ENCODE measurements at places on chromosomes 7 and 10.

- no peak for DNase-seq
Observed at GRCh38 chr10:11593612-11594011, 17.8 kb downstream of the USP6NL start.

- no peak for DNase-seq
Observed at GRCh38 chr10:1671366-1672000, 65.8 kb downstream of the ADARB2 start.

DNA sequence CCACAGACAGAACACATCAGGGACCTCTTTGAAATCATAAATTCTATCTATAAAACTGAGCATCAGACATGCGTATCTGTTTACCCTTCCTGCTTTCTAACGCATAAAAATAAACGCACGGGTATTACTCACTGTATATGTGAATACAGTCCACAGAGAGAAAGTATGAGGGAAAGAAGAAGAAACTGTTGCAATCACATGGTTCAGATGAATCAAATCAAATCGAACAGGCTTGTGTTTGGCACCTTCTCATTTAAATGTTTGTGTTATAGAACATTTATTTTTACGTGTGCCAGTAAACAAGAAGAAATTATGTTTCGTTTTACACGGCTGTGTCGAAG is 322.0 kb downstream of the FRMD4A start:
- no peak for DNase-seq

- no peak for DNase-seq
Observed at GRCh38 chr7:27121684-27122076, 8.9 kb downstream of the HOXA4 start.

- no peak for DNase-seq
Observed at GRCh38 chr7:94355454-94355853, 39.2 kb upstream of the COL1A2 start.

DNA sequence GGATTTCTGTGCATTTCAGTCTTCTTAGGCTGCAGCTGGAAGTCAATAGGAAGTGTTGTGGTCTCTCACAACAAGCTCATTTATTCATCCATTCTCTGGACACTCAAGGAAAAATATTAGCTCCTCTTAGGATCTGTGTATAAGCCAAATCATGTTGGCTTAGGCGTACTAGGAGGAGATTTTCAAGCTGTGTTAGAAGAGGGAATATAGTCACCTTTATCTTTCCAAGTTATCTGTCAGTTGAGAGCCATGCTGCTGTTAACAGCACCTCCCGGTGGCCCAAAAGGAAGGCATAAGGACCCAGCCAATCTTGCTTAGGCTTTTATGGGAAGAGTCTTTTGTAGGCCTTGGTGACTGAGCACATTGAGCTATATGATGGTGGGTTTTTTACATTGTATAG is 220.0 kb downstream of the LRMDA start:
- DNase-seq, result no peak

- no peak for DNase-seq
Observed at GRCh38 chr7:120992965-120993494, 4.5 kb downstream of the CPED1 start.

GRCh38 chr10:11913079-11913641 is 90.0 kb downstream of the PROSER2 start:
- DNase-seq, result no peak

DNA sequence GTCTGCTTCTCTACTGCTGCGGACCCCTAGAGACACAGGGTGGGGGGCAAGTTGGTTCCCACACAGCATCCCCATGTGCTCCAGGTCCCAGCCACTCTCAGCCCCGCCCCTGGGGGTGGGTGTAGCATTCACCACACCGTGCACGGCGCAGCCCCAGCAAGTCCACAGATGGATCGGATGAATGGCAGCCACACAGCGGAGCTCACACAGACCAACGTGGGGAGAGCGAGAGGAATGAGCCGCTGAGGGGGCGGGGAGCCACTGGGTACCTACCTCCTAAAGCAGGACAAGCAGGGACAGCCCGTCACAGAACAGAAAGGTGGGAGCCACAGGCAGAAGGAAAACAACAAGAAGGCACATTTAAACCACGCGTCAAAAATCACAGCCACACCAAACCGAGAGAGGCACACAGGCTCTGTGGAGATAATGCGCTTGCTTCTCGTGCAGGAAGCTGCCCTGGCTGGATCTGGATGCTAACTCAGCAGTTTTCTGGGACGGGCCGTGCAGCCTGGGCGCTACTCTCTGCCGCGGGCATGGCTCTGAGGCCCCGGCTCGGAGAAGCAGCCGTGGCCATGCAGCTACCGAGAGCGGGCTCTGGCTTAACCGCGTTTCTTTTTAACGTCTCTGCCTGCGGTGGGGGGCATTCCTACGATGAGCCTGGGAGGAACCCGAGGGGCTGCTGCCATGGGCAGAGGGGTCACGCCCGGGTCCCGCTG is 102.5 kb downstream of the CYTH3 start:
- DNase-seq, result no peak

GRCh38 chr7:98423043-98423442 is 22.2 kb upstream of the BAIAP2L1 start:
- DNase-seq, result no peak

DNA sequence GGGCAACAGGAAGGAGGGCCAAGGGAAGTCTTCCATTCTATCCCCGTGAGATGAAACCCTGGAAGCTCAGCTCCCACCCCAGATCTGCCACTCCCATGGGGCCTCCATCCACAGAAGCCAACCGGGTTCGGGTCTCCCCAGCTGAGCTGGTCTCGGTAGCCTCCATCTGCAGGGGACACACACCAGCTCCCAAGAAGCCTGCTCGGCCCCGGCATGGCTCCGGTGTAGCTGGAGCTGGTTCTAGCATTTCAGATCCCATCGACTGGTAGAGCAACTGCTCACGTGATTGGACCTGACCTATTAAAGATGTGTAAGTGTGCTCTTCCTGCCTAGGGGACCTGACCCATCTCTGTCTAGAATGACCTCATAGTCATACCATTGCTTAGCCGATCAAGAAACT is 138.0 kb downstream of the PRKAG2 start:
- no peak for DNase-seq

DNA sequence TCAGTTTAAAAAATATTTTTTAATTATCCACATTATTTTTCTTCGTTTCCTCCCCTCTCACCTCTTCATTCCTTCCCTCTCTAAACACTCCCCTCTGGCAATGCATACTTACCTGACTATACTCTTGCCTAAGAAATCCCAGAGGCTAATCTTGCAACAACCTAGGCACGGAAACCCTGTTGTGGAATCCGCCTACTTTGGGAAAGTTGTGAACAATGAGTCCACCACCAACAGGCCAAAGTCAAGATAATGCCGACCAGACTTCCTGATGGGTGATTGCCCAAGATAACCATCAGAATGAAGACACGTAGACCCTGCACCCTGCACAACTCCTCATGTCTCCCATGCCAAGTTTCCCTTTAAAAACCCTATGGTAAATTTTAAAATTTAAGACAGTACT is 521.5 kb downstream of the KIF20B start:
- DNase-seq, result no peak

DNA sequence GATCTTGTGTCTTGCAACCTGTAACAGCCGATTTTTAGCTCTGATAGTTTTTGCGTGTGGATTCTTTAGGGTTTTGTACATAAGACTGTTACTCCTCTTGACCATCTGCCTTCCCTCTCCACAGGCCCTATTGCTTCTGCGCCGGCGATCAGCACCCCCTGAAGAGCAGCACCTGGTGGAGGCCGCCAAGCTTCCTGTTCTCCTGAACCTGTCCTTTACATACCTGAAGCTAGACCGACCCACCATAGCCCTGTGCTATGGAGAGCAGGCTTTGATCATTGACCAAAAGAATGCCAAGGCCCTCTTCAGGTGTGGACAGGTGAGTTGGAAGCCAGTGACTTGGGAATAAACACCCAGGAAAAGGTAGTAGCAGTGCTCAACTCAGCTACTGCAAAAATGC is 12.6 kb downstream of the FKBP6 start:
- DNase-seq, result no peak

DNA sequence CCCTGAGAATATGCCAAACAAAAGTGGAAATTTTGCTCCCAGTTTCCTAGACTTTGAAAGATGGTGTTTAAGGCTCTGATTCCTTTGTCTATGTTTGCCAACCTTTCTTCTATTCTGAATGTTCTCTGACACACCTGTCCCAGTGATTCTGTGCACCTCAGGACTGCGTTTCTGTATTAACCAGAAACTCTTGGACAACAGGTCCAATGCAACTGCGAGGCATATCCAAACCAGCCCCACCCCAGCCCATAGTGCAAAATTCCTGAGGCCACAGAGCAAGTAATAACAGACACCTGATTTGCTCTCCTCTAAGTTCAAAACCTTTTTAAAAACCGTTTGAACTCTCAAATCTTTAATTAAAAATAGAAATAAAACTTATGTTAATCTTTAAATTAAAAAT is 37.0 kb upstream of the MSRB2 start:
- no peak for DNase-seq

DNA sequence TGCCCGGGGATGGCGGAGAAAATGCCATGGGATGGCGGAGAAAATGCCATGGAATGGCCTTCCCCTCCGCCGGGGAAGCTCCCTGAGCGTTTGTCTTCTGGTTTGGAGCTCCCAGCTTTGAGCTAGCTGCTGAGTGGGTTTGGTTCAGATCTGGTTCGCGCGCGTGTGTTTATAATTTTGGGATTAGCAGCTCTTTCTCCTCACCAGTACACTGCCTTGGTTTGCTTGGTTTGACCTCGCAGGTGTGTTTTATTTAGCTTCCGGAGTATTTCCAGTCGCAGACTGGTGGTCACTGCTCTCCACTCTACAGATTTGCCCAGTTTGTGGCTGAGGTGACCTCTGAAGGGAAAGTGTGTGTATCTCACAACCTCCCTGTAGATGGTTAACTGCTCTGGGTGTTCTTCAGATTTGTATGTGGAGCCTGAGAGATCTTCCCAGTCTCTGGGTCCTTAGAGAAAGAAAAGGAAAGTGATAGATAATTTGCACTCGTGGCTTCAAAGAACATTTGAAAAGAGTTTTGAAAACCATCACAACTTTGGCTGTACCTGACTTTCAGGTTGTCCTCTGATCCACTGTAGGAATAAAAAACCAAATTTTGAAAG is 597 bp downstream of the ZNF277 start:
- no peak for DNase-seq

- no peak for DNase-seq
Observed at GRCh38 chr10:45136256-45136655, 135.5 kb downstream of the ZNF22 start.

GRCh38 chr7:117077658-117078057 is 124.4 kb downstream of the ST7 start:
- DNase-seq, result no peak

DNA sequence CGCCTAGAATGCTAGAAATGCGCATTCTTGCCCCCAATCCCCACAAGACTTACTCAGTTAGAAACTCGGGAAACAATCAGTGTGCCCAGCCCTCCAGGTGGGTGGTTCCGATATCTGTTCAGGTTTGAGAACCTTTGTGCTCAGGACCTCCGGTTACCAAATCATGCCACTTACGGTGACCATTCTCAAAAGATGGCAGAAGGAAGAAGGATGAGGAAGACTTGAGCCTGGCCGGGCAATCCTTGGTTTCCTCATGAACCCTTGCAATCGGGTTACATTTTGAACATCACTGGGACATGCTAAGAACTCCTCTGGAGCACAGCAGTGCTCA is 52.1 kb downstream of the RBM17 start:
- DNase-seq, result no peak

- DNase-seq, result no peak
Observed at GRCh38 chr7:27895551-27895950, 155.6 kb downstream of the TAX1BP1 start.

DNA sequence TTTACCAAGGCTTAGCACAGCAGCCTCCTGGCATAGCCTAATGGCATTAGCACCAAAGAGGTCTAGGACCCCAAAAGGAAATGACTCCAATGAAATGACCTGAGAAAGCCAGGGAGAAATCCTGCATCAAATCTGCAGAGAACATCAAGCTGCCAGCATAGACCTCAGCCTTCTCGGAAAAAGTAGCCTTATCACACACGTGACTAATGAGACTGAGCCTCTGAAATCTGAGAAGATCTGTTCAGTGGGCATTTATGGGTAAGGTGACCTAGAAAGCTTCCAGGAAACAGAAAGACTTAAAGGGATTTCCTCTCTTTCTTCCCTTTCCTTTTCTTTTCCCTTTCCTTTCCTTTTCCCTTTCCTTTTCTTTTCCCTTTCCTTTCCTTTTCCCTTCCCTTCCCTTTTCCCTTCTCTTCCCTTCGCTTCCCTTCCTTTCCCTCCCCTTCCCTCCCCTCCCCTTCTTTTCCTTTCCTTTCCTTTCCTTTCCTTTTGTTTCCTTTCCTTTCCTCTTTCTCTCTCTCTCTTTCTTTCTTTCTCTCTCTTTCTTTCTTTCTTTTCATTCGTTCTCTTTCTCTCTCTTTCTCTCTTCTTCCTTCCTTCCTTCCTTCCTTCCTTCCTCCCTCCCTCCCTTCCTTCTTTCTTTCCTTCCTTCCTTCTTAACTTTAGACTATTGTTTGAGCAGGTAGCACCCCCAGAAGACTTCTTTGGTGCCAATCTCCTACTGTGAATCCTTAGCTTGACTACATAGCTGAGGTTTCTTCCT is 23.1 kb upstream of the PTTG1IP2 start:
- no peak for DNase-seq

GRCh38 chr7:137636376-137636775 is 210.4 kb downstream of the DGKI start:
- no peak for DNase-seq
